NCI-H345 (cell line): ENCODE measurements at places on chromosomes 11 and 22.

DNA sequence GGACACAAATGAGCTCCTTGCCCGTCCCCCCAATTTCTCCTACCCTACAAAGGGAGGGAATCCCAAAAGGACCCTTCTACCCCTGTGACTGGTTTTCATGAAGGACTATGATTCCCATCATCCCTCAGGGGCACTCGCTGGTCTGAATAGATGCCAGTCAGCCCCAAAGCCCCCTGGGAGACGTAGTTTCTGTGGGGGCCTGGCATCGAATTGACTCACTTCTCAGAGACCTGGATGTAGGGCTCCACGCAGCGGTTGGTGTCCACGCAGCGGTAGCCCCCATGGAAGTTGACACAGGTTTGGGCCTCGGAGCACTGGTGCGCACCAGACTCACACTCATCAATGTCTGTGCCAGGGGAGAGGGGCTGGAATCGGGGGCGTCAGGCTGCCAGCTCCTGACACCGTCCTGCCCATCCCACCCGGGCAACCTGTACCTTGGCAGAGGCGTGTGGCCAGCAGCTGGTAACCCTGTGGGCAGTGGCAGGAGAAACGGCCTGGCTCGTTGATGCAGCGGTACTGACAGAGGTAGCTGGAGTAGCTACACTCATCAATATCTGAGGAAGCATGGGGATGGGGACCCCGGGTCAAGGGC is 4.4 kb downstream of the EFEMP2 start:
- DNase-seq: peak; percentile 20

GRCh38 chr11:118514103-118514502 is 13.2 kb upstream of the TTC36 start:
- DNase-seq: no peak

DNA sequence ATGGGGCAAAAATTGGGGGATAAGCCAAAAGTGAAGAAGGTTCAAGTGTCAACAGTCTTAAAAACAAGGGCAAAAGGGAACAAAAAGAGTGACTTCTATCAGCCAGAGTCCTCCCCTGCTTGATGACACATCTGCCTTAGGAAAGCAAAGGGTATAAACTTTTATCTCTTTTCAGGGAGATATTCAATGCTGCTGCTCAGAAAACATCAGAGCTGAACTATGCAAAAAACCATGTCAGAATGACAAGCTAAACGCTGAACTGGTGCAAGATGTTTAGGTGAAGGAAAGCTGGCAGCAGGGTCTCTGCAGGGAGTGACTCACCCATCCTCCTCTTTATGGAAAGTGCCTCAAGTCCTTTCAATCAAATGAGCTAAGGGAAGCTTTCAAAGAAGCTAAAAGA is 24.7 kb downstream of the ALG9 start:
- DNase-seq: no peak

DNA sequence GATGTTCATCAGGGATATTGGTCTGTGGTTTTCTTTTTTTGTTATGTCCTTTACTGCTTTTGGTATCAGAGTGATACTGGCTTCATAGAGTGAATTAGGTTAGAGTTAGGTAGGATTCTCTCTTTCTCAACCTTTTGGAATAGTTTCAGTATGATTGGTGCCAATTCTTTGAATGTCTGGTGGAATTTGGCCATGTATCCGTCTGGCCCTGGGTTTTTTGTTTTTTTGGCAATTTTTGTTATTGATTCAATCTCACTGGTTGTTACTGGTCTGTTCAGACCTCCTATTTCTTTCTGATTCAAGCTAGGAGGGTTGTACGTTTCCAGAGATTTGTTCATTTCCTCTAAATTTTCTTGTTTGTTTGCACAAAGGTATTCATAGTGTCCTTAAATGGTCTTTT is 54.4 kb downstream of the ATXN10 start:
- no peak for DNase-seq

GRCh38 chr11:134751031-134751585 is 339.1 kb upstream of the B3GAT1 start:
- no peak for DNase-seq
